Karpas-422 (cell line): ENCODE measurements at places on chromosomes 1 and 21.
A peak's percentile ranks its signal among the peaks of the same experiment; 100 is the strongest.

GRCh38 chr1:226304291-226304955, 4.5 kb downstream of the LIN9 start:
- peaks cover 54% of the 10 kb centered on the region for H3K4me1 ChIP-seq
- no peak for DNase-seq
- H3K27me3 ChIP-seq, result no peaks in the 10 kb centered on the region
- H3K27ac ChIP-seq, result peak overlapping the region; percentile 4; the same call in 1 of the 2 replicates
- no peak overlapping the region for H3K4me3 ChIP-seq
- no peaks in the 10 kb centered on the region; the same call in 1 of the 2 replicates for H3K36me3 ChIP-seq

GRCh38 chr1:179016706-179017382, 8.8 kb upstream of the FAM20B start:
- H3K4me3 ChIP-seq, result no peak overlapping the region
- no peaks in the 10 kb centered on the region for H3K36me3 ChIP-seq
- DNase-seq, result no peak
- no peaks in the 10 kb centered on the region for H3K27me3 ChIP-seq
- H3K4me1 ChIP-seq, result no peaks in the 10 kb centered on the region

DNA sequence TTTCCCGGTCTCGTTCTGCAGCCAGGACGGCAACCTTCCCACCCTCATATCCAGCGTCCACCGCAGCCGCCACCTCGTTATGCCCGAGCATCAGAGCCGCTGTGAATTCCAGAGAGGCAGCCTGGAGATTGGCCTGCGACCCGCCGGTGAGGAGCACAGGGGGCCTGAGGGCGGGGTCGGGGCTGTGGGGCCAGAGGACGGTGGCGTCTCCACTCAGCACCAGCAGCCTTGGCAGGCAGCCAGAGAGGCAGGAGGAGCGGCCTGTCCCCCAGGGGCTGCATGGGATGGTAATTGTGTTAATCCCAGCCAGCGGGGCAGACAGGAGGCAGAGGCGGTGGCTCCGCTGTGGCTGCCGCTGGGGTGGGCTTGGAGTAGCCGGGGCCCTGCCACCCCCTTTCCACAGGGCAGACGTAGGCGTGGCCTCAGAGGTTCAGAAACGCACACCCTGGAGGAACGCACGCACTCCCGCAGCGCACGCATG, 12.1 kb downstream of the SAMD11 start:
- DNase-seq, result peak; percentile 69
- H3K4me3 ChIP-seq, result no peak overlapping the region
- H3K27ac ChIP-seq, result no peak overlapping the region
- H3K27me3 ChIP-seq, result no peaks in the 10 kb centered on the region; the same call in 1 of the 2 replicates
- no peaks in the 10 kb centered on the region for H3K36me3 ChIP-seq

- peak within 1 kb of the TSS; percentile 71 for H3K4me3 ChIP-seq
- peaks cover 48% of the 10 kb centered on the region for H3K4me1 ChIP-seq
- peak; percentile 85 for DNase-seq
- no peaks in the 10 kb centered on the region for H3K36me3 ChIP-seq
Measured at GRCh38 chr1:184974056-184974836, at the start of gene NIBAN1. Gene NIBAN1, minus strand, starts transcription at chr1:184974508. Its CDS starts 152 bp downstream, at chr1:184974356.

- no peak overlapping the region for H3K27ac ChIP-seq
- H3K27me3 ChIP-seq, result no peaks in the 10 kb centered on the region; the same call in 1 of the 2 replicates
- no peaks in the 10 kb centered on the region for H3K36me3 ChIP-seq
- H3K4me1 ChIP-seq, result no peaks in the 10 kb centered on the region
- DNase-seq, result no peak
Measured at GRCh38 chr1:217718873-217719272, 87.7 kb downstream of the SPATA17 start.

DNA sequence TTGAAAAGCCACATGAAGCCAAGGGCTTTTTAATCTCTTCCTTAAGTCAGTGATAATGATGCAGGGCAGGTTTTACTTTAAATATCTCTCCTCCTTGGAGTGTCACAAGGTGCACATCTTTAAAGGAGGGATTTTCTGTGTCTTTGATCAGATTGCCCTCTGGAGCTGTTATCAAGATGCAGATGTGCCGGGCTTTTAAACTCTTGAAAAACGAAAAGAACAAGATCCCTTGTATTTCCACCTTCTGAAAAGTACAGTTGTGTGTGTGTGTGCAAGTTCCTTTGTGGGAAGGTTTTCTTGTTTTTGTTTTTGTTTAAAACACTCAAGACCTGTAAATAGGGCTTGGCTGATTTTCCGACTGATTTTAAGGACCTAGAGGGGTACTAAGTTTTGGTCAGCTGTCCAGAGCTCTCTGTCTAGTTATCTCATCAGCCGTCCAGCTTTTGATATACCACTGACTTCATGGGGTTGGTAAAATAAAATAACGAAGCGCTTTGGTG, 1.6 kb downstream of the MARK1 start:
- no peaks in the 10 kb centered on the region for H3K36me3 ChIP-seq
- H3K27me3 ChIP-seq, result peaks cover 2% of the 10 kb centered on the region; the same call in 1 of the 2 replicates
- DNase-seq, result no peak
- peaks cover 18% of the 10 kb centered on the region for H3K4me1 ChIP-seq
